M059J (cell line): ENCODE measurements at places on chromosomes 4 and X.

DNA sequence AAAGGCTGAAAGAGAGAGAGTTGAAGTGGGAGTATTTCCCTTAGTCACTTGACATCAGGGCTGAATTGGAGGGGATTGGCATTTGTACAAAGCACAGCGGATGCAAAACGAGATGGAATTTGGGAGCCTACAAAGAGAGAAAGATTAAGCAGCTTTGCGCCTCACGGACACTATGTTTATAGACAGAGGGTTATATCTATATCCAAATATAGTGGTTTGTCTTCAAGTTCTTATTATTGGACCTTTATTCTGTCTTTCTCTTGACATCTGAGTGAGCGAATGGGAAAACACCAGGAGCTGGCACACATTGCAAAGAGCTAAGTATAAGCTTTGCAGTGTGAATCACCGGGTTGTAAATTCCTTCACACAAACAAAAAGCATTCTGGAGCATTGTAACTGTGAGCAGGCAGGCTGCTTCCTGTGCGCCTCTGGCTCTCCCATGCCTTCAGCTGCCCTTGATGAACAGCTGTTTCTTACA is 500.2 kb downstream of the STIM2 start:
- peak; percentile 51 for DNase-seq

DNA sequence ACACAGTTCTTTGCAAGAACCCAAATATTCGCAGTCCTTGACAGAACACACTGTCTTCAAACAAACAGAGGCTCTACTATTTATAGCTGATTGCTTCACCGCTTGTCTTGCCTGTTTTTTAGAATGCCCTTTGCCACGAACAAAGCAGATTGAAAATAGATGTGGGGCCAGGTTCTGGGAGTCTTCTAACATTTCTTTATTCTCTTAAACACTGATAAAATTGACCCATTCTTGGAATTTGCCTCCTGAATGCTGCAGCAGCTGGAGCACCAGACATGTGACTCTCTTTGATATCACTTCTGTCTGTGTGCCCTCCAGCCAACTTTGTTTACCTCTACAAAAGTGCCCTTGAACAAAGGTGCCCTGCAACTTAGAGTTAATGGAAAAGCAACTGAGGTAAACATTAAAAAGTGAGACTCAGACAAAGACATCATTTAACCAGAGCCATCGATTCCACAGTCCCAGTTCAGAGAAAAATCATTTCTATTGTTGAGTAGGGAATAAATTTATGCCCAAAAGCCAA is 64.2 kb upstream of the SPP1 start:
- no peak for DNase-seq

DNA sequence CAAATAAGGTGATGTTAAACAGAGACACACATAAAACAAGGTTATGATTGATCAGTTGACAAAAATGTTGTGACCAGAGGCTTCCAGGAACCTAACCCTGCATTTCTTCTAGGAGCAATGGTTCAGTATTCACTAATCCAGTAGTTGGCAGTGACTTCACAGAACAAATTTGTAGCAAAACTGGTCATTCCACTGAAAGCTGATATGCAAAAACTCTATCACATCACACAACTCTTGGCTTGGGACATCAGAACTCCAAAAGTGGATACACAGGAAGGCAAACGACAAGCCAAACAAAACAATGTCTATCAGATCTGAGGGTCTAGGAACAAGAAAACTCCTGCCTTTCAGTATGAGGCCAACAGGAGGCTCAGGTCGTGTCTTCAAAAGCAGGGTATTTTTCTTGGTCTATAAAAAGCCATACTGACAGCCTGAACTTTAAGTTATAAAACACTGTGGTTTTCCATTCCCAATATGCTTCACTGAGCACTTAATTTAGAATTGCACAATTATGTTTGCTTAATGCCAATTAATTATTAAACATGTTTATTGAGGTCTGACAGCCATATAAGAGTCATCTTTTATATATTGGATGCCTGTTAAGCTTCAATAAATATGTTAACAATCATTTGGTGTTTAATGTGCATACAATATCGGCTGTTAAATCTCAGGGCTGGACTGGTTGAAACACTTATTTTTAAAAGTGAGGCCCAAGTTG is 45.6 kb downstream of the SOD3 start:
- DNase-seq: no peak

DNA sequence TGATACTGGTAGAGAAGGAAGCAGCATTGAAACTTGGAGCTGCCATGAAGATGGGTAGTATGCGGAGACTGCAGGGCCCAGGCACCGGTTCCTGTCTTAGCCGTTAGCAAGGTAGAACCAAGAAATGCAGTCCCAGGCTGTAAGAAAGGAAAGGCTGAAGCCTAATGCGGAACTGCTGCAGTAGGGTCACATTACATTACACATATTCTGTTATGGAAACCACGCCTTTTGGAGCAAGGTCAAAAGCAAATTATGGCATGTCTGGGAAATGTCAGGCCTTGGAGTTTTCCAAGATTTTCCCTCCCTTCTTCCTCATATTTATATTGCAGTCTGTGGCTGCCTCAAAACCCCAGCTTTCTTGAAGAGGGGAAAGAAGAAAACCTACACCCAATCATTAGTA is 204.8 kb upstream of the RASGEF1B start:
- DNase-seq: no peak

- no peak for DNase-seq
Measured at GRCh38 chr4:1795299-1796195, 2.5 kb downstream of the FGFR3 start.

- DNase-seq: no peak
Measured at GRCh38 chrX:54602563-54602962, 72.5 kb downstream of the GNL3L start.

DNA sequence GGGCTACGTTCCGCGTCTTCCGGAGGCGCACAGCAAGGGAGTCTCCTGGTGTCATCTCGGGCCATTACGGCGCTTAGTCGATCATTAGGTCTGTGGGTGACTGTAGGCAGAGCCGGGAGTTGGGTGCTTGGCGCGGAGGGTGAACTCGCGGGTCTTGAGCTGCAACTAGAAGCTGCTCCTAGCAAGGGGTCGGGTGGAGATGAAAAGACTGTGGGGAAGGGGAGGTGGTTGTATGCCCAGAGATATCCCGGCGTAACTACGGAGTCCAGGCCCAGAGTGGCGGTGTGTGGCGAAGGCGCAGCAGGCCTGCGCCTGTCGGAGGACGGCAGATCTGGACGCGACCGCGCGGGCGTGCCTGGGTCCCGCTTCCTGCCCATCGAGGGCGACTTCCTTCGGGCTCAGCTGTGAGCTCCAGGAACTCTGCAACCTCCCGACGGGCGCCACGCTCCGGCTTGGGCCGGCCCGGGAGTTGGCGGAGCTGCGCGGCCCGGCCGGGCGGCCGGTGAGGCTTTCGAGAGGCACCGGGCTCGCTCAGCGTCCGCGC is 2.7 kb upstream of the NKX3-2 start:
- DNase-seq: peak; percentile 50

DNA sequence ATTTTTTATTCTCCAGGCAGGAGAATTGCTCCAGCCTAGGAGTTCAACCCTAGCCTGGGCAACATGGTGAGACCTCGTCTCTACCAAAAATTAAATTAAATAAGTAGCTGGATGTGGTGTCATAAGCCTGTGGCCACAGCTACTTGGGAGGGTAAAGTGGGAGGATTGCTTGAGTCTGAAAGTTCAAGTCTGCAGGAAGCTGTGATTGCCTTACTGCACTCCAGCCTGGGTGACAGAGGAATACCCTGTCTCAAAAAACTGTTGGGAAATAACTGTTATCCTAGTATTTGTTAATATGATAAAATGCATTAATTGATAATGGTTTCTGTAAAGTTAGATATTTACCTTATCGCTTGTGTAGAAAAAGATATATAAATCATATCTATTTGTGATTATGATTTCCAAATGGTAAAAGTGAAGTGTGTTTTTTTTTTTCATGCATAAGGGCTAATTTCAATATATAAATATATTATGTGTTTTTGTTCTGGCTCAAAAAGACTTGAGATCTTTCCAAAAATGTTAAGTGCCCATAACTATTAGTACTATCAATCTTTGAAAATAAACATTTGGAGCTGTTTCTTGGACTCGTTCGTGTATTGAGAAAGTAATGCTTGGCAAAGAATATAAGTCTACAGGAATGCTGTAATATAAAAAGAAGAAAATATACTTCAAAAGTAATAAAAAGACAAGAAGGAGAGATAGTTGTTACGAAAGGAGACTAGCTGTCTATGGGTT is 396.6 kb downstream of the ADGRL3 start:
- no peak for DNase-seq

- DNase-seq: no peak
Measured at GRCh38 chrX:134706138-134706537, 47.9 kb upstream of the PLAC1 start.

GRCh38 chr4:1239950-1240307 is 9.0 kb downstream of the CTBP1 start:
- DNase-seq: no peak

DNA sequence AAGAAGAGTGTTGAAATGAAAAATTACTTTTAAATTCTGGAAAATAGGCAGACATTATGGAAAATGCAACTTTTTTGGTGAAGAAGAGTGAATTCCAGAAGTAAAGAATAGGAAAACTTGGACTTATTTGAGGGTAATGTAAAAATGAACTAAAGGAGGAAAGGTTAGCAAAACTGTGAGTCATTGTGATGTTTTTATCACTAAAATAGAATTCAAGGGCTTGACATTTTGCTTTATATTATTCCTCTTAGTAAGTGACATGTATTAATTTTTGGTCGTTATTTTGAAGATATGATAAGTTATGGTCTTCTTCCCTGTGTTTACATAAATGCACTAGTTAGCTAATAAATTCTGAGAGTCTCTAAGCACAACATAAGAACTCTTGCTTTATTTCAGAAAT is 390.9 kb downstream of the FAT4 start:
- DNase-seq: no peak

DNA sequence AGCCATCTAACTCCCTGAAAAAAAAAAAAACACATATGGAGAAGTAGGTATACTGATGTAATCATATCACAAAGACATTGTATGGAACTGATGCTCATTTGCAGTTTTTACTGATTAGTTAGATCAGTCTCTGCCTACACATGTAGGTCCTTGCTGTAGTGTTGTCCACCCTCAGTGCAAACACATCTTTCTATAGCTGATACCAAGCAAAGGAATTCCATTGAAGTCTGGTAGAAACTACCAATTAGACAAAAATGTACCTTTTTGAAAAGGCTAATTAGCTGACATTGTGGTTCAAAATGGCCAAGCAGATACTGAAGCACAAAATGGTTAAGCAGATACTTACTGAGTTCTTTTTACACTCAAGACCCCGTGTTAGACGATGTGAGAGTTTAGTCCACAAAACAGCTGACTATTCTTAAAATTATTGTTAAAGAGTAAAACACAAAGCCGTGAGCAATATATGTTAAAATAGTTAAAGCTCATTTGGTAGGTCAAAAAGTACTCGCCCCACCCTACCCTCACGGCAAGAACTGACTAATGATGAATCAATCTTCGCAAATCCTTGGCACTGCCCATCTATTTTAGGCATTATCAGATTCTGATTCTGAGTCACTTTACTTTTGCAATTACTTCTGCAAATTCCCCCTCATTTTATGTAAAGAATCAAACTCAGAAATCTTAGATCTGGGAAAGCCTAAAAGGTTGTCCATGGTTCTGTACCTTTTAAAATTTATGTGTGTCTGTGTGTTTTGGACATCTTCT is 40.4 kb downstream of the COL4A6 start:
- peak; percentile 59 for DNase-seq

DNA sequence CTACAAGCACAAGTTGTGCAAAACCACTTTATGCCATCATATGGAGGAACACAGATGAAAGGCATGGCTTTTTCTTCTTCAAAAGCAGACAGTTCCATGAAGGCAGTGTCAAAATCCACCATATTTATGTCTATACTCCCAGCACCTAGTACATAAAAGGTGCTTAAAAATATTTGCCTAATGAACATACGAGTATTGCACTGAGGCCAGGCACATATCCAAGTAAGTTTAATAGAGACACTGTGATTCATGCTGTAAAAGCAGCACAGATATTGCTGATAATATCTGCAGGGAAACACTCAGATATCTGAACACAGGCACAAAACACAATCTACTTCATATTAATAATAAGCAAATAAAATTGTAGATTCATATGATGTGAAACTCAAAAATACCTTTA is 48.1 kb upstream of the CXCL8 start:
- peak; percentile 26 for DNase-seq

DNA sequence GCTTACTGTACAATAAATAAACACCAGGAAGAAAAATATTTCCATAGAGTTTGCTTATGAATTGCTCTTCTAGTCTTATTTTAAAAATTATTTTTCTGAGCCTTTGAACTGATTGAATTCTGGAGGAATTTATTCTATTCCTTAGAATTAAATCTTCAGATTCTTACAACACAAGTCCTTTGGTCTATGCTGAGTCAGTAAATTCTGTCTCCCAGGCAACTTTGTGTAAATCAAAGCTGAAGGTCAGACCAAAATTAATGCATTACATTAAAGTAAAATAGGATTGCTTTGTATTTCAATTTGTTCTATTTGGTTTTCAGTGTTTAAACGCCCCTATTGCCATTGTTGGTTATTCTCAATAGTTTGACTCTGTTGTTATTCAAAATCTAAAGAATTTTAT is 26.8 kb upstream of the STPG2 start:
- no peak for DNase-seq

- DNase-seq: no peak
Measured at GRCh38 chr4:153572609-153573008, 106.4 kb downstream of the TMEM131L start.

DNA sequence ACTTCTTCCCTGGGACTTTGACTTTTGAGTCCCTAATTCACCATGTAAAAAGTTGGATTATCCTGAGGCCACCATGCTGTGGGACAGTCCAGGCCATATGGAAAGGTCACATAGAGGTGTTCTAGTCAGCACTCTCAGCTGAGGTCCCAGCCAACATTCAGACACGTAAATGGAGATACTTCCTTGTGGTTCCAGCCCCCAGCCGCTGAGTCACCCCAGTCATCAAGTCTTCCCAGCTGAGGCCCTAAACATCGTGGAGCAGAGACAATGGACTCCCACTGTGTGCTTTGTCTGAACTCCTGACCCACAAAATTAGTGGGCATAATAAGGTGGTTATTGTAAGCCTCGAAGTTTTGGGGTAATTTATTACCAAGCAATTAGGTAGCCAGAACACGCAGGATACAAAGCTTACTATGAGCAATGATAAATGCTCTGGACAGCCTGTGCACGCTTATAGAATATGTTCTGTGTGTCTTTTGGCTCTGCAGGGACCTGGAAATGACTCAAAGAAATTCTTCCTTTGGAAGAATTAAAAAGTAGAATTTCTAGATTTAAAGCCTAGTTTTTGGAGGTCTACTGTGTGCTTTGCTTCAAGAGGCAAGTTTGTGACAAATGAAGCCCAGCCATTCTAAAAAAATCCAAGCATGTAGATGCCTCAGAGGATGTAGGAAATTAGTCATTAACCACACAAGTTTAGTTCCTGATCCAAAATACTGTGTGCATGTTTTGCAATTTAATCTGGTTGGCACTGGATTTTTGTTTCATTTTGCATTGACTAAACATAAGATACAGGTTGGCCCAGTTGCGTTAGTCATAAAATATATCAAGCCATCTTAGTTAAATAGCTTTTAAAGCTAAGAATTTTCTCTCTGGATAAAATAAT is 33.2 kb upstream of the SLC9A7 start:
- peak; percentile 97 for DNase-seq

GRCh38 chr4:116020141-116020722 is 906.8 kb upstream of the NDST4 start:
- no peak for DNase-seq

GRCh38 chr4:174593701-174594100 is 71.4 kb upstream of the HPGD start:
- DNase-seq: no peak

GRCh38 chrX:21490341-21490740 is 116.1 kb downstream of the CNKSR2 start:
- no peak for DNase-seq

GRCh38 chr4:134935320-134935719 is 733.7 kb upstream of the PABPC4L start:
- peak; percentile 7 for DNase-seq

- peak; percentile 44 for DNase-seq
Measured at GRCh38 chrX:15468036-15468435, 25.1 kb downstream of the PIR start.
